ENCODE measurements at places on chromosomes 2 and 18. TPM values are rescaled to one million over a fixed set of nuclear protein-coding genes. Genes with fewer than 3 reads are reported as not detected.
A peak's percentile ranks its signal among the peaks of the same experiment; 100 is the strongest.

REG3A gene
- not detected for total RNA-seq

FAM237A gene
- total RNA-seq = not detected

KCNG2 gene
- not detected for total RNA-seq

RGPD4 gene
- total RNA-seq = not detected

SLC9A4 gene
- not detected for total RNA-seq

STON1 gene
- total RNA-seq = 4.3 TPM

COLEC12 gene
- total RNA-seq = 0.37 TPM

ALLC gene
- 0.42 TPM for total RNA-seq

ESPNL gene
- total RNA-seq = 0.86 TPM

DNA sequence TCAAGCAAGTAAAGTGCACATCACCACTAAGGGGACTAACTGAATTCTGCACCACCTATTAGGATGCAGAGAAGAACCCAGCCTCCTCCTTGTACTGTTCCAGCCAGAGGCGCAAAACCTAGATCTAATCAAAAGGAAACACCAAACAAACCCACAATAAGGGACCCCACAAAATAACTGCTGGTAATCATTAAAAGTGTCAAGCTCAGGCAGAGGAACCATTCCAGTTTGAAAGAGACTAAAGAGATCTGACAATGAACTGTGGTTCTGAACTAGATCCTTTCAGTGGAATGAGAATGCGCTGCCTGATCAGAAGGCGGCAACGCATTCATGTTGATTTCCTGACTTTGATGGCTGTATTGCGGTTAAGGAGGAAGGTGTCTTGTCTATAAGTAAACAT, 16.8 kb downstream of the HDLBP start:
- H3K4me3 ChIP-seq = no peak overlapping the region
- no peak for DNase-seq
- H3K4me1 ChIP-seq = peaks cover 82% of the 10 kb centered on the region
- H3K27me3 ChIP-seq = no peaks in the 10 kb centered on the region
- peak overlapping the region; percentile 68 for H3K27ac ChIP-seq
- no peaks in the 10 kb centered on the region for H3K36me3 ChIP-seq

- H3K27ac ChIP-seq = no peak overlapping the region
- DNase-seq = no peak
- no peak overlapping the region for H3K4me3 ChIP-seq
- H3K36me3 ChIP-seq = no peaks in the 10 kb centered on the region
Observed at GRCh38 chr2:201432621-201433393, 18.5 kb downstream of the TRAK2 start.

DNA sequence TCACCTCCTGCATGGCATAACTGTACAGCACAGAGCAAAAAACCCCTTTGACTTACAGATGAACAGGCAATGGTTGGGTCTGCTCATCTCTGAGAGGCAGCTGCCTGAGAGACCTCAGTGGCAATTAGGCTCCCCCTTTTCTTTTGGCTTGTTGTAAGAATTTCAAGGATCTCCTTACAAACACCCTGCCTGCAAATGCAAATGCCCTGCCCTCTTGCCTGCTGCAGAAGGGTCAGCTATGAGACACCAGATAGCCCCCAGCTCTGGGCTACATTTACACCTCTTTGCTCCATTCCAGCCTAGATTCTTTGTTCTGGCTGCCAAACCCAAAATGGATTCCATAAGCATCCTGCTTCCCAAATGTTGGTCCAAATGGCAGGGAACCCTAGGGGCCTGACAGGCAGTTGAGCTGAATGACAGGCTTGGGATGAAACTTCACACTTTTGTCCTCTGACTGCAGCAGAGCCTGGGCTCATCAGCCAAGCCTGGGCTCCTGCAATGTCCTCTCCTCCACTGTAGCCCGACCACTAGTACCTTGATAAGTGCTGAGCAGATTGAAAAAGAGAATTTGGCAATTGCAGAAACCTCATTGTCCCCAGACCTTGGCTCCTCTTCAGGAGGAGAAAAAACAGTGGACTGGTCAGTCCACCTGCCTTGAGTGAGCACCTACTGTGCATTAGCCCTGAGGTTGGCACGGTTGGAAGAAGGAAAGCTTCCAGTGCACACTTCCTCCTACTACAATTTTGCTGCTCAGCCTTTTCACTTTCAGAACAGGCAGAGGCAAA, 678.3 kb downstream of the BCL11A start:
- H3K27ac ChIP-seq = no peak overlapping the region
- no peak for DNase-seq
- no peaks in the 10 kb centered on the region for H3K4me1 ChIP-seq
- no peak overlapping the region for H3K4me3 ChIP-seq

DNA sequence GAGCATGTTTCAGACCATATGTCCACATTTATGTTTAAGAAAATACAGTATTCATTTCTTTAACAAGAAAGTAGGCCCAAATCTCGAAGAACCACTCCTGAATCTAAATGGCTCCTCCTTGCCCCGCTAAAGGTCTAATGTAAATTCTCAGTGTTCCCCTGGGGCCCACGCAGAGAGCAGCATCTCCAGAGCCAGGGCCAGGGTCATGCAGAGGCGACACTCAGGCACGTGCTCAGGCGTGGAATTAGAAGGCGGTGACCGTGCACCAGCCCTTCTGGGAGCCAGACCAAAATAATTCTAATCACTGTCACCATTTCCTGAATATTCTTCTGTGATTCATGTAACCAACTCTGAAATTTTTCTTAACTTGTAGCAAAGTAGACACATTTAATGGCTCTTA, 68.3 kb upstream of the MYT1L start:
- DNase-seq = no peak
- no peak overlapping the region for H3K4me3 ChIP-seq
- no peaks in the 10 kb centered on the region for H3K4me1 ChIP-seq
- no peaks in the 10 kb centered on the region for H3K27me3 ChIP-seq
- no peaks in the 10 kb centered on the region for H3K36me3 ChIP-seq
- H3K27ac ChIP-seq = no peak overlapping the region

DNA sequence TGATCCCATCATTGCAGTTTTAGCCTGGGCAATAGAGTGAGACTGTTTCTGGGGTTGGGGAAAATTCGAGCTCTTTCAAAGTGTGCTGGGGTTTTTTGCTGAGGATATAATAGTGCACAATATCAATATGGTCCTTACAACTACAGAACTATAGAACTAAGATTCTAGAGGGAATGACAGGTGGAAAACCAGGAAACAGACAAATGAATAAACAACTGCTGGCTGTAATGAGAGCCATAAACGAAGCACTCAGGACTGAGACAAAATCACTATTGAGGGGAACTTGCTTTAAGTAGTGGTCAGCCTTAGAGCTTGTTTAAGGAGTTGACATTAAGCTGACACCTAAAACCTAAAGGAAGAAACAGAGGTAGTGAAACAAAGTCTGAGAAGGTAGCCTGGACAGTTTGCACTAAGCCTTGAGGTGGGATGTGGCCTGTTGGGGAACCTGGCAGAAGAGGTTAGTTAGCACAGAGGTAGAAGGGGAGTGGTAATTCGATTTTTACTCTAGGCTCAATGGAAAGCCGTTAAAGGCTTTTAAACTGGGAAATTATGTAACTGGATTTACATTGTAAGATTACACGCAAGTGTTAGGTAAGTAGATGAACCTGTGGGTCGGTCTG, 33.8 kb downstream of the LCLAT1 start:
- H3K4me1 ChIP-seq = no peaks in the 10 kb centered on the region
- DNase-seq = no peak
- H3K36me3 ChIP-seq = no peaks in the 10 kb centered on the region
- no peaks in the 10 kb centered on the region for H3K27me3 ChIP-seq

DNA sequence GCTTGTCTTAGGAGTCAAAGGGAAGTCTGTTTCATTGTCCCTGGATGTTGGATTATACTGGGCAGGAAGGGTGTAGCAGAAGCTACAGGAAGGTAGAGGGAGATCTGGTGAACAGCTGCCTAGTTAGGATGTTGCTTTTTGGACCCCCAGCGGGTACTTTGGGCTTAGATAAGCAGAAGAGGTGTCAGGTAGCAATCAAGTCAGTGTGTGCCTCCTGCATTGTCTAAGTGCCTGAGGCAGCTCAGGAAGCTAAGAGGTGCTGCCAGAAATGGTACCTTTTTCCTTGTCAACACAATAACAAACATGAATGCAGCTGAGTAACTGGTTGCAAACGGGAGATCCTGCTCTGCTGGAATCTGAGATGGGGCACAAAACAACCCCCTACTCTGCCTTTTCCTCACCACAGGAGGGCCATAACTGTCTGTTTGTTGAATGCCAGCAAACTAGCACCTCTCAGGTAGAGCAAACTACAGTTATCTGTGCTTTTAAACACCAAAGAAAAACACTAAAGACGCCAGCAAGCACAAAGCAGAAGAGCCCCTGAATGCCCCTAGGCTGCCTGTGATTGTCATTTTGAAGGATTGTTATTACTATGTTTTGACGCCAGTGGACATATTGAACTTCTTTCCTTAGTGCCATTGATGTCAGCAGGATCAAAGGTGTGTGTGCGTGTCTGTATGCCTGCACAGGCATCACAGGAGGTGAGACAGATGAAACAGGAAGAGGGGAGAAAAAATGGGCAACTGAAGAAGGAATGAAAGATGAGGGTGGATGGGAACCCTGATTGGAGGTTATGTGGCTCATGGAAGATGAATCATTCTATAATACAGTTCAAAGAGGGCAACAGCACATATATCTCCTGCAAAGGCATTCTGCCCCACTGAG, 151.4 kb downstream of the ETAA1 start:
- H3K36me3 ChIP-seq = no peaks in the 10 kb centered on the region
- no peak overlapping the region for H3K4me3 ChIP-seq
- no peak for DNase-seq
- H3K27ac ChIP-seq = no peak overlapping the region

GRCh38 chr2:234457421-234457820, 39.5 kb downstream of the ARL4C start:
- DNase-seq = no peak
- no peak overlapping the region for H3K27ac ChIP-seq
- no peaks in the 10 kb centered on the region for H3K36me3 ChIP-seq
- no peak overlapping the region for H3K4me3 ChIP-seq

GRCh38 chr2:36459725-36460137, 104.2 kb downstream of the CRIM1 start:
- no peaks in the 10 kb centered on the region for H3K4me1 ChIP-seq
- no peaks in the 10 kb centered on the region for H3K27me3 ChIP-seq
- H3K4me3 ChIP-seq = no peak overlapping the region
- DNase-seq = no peak
- H3K27ac ChIP-seq = no peak overlapping the region
- no peaks in the 10 kb centered on the region for H3K36me3 ChIP-seq

DNA sequence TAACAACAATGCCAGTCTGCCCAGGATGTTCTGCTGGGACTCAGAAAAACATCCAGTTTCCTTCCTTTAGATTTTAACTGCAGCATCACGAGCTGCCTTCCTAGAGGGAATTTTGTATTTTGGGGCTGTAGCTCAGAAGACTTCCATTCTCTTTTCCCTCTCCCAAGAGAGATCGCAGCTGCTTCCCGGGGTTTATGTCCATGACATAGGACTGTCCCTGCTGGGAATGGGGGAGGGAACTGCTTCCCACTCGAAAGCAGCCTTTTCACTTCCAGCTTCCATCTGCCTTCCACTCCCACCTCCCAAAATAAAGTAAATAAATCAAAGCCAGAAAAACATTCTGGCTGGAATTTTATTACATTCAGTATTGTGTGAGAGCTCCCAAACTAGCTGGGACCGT, 52.4 kb downstream of the LIMS1 start:
- DNase-seq = no peak
- H3K36me3 ChIP-seq = no peaks in the 10 kb centered on the region
- H3K27me3 ChIP-seq = no peaks in the 10 kb centered on the region
- H3K4me3 ChIP-seq = no peak overlapping the region
- H3K4me1 ChIP-seq = no peaks in the 10 kb centered on the region
- no peak overlapping the region for H3K27ac ChIP-seq

DNA sequence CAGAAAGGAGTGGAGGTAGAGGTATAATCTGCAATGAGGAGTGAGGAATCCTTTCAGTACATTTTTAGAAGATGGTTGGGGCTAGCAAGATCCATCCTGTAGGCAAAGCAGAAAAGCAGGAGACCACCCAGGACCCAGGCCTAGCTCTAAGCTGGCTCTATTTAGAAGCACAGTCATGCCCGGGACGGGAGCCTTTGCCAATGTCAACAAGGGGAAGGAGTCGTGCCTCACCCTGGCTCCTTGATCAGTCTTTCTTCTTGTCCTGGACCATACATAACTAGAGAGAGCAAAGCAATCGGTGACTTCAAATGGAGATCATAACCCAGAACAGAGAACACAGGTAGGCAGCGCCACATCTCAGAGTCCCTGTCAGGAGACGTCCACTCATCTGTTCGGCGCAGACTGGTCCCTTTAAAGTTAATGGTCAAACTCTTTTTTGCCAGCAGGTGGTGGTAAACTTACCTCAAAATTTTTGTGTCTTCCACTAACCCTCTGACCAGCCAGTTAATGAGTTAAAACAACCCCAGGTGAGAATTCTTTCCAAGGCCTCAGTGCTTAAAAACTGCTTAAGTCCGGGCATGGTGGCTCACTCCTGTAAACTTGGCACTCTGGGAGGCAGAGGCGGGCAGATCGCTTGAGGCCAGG, 8.0 kb downstream of the MC5R start:
- DNase-seq = no peak
- no peaks in the 10 kb centered on the region for H3K27me3 ChIP-seq
- no peak overlapping the region for H3K27ac ChIP-seq
- H3K4me3 ChIP-seq = no peak overlapping the region
- no peaks in the 10 kb centered on the region for H3K4me1 ChIP-seq

- no peaks in the 10 kb centered on the region for H3K36me3 ChIP-seq
- H3K27ac ChIP-seq = no peak overlapping the region
- H3K4me1 ChIP-seq = no peaks in the 10 kb centered on the region
Observed at GRCh38 chr2:47357483-47357882, 45.5 kb upstream of the MSH2 start.

DNA sequence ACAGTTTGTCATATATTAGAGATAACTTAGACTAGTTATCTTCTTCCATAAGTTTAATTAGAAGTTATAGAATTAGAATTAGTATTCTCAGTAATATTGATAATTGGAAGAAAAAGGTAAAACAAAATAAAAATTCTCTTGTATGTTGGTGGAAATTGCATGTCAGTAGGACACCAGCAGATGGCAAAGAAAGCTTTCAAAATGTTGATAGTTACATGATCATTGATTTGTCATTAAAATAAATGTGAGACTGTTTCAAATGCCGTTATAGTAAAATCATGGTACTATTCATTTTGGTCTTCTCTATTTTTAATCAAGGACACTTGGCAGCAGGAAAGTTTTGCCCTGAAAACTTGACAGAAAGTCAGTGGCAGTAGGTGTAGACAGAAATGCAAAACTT, 270.2 kb downstream of the TGIF1 start:
- no peak for DNase-seq
- no peak overlapping the region for H3K4me3 ChIP-seq
- H3K27ac ChIP-seq = no peak overlapping the region

GRCh38 chr2:222105046-222105445, 193.8 kb downstream of the PAX3 start:
- no peaks in the 10 kb centered on the region for H3K36me3 ChIP-seq
- no peaks in the 10 kb centered on the region for H3K4me1 ChIP-seq
- DNase-seq = no peak
- H3K27ac ChIP-seq = no peak overlapping the region
- no peak overlapping the region for H3K4me3 ChIP-seq

GRCh38 chr2:152638056-152638455, 79.2 kb downstream of the PRPF40A start:
- H3K4me1 ChIP-seq = no peaks in the 10 kb centered on the region

GRCh38 chr18:79410171-79410641, 14.5 kb downstream of the NFATC1 start:
- H3K4me1 ChIP-seq = no peaks in the 10 kb centered on the region
- no peaks in the 10 kb centered on the region for H3K27me3 ChIP-seq
- H3K36me3 ChIP-seq = no peaks in the 10 kb centered on the region
- no peak for DNase-seq
- no peak overlapping the region for H3K4me3 ChIP-seq

GRCh38 chr2:46852598-46852997, 63.0 kb downstream of the MCFD2 start:
- H3K27ac ChIP-seq = no peak overlapping the region
- H3K4me3 ChIP-seq = no peak overlapping the region
- no peak for DNase-seq
- no peaks in the 10 kb centered on the region for H3K4me1 ChIP-seq
- H3K36me3 ChIP-seq = no peaks in the 10 kb centered on the region

All from right lobe of liver (tissue), 6 donors.